CD4-positive, alpha-beta T cell (primary cell): ENCODE measurements at places on chromosomes 13 and 19.

DNA sequence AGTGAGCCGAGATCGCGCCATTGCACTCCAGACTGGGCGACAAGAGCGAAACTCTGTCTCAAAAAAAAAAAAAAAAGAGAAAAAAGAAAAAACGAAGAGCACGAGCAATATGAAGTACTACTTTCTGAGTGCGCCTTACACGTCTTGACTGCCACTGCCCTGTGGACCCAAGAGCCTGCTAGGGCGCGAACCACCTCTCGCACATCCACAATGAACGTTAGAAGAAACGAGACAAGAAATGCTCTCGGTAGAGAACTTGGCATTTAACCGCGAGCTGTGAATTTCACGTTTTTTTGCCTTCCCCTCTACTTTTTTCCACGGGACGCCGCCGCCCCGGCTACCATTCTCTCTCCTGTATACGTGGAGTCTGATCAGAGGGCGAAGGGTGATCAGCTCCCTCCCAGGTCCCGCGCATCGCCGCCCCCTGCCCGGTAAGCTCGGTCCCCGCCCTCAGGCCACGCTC lies 454 bp downstream of the TIMM44 start:
- DNase-seq = no peak

- DNase-seq = no peak
Measured at GRCh38 chr13:71380191-71380590, 486.8 kb downstream of the DACH1 start.

GRCh38 chr13:46496086-46496485 lies 56.9 kb upstream of the LRCH1 start:
- no peak for DNase-seq

DNA sequence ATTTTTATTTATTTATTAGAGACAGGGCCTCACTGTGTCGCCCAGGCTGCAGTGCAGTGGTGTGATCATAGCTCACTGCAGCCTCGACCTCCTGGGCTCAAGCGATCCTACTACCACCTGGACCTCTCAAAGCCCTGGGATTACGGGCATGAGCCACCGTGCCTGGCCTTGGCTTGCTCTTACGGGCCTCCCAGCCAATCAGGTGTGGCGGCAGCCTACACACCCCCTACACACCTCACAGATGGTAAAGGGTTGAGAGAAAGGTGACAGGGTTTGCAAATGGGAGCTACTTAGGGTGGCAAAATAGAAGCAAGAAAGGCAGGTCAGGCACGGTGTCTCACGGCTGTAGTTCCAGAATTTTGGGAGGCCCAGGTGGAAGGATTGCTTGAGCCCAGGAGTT lies 1.0 kb upstream of the ZBTB32 start:
- no peak for DNase-seq

DNA sequence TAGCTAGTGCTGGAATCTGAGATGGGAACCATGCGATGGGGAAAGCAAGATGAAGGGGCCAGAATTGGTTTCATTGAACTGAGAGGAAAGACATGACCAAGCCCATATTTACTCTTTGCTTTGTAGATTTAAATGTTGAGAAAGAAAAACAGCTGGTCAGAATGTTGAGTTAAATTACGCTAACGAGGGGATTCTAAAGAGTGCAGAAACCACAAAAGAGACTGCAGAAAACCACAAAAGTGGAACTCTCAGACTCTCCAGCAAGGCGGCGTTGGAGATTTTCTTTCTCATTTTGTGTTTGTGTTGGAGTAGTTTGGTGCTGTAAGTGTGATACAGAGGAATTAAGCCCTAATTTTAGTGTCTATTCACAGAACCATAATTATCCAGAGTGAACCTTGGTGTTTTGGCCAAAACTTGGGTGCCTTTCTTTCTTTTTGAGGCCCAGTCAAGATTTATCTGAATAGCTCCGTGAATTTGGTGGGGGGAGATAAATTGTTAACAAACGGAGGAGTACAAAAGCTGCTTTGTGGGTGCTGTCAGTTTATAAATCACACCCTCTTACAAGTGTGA lies 26.3 kb downstream of the SAE1 start:
- DNase-seq = peak; percentile 81

GRCh38 chr13:34214686-34215085 lies 396.7 kb downstream of the RFC3 start:
- DNase-seq = no peak

DNA sequence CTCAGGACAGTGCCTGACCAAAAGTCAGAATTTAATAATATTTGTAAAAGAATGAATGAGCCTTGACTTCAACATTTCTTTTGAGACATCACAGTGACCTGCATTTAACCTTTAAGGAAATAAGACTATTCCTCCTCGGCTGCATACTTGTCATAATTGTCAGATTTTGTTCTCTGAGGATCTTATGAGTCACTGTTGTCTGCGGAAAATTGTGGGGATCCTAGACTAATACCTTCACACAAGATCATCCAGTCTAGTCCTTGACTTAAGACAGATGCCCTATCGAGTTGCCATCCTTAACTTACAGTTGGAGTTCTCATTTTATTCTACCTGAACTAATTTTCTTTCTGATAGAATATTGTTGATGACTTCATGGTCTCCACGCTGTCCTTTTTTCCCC lies 198.4 kb downstream of the DLEU7 start:
- no peak for DNase-seq

- DNase-seq = no peak
Measured at GRCh38 chr13:73465617-73465971, 406.8 kb downstream of the KLF5 start.

GRCh38 chr13:47837104-47837880 lies 163.8 kb downstream of the SUCLA2 start:
- DNase-seq = no peak

GRCh38 chr13:100596516-100596915 lies 7.9 kb upstream of the GGACT start:
- no peak for DNase-seq

DNA sequence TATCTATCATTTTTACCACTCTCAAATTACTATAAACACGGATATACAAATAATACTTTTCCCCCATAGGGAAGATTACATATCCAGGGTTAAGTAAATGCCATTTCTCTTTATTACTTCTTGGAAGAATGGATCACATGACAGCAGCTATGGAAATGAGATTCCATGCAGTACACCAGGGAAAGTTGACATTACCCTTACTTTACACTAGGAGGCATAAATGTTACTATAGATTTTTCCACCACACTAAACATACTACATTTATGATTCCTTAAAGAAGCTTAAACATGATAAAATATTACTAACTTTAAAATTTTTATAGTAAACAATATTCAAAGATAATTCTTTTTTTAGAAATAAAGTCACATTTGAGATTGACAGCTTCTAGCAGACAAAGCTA lies 611.4 kb downstream of the PCDH9 start:
- no peak for DNase-seq

DNA sequence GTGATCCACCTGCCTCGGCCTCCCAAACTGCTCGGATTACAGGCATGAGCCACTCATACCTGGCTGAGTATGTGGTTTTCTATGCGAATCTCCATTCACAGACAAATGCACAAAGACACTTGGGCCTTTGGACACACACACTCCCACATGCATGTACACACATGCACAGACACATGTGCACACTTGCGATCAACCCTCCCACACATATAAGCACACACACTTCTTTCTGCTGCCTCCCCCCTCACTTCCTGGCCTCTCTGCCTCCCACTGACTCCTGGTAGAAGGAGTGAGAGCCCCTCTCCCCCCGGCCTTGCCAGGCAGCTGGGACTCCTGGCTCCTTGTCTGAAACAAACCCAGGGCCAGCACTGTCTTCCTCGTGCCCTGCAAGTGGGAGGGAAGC lies 29.3 kb upstream of the PLEKHF1 start:
- no peak for DNase-seq

GRCh38 chr19:24098359-24098758 lies 11.4 kb downstream of the ZNF254 start:
- no peak for DNase-seq

- no peak for DNase-seq
Measured at GRCh38 chr19:18915639-18916038, 3.5 kb downstream of the COPE start.

GRCh38 chr13:95387733-95388207 lies 86.5 kb upstream of the ABCC4 start:
- DNase-seq = no peak

DNA sequence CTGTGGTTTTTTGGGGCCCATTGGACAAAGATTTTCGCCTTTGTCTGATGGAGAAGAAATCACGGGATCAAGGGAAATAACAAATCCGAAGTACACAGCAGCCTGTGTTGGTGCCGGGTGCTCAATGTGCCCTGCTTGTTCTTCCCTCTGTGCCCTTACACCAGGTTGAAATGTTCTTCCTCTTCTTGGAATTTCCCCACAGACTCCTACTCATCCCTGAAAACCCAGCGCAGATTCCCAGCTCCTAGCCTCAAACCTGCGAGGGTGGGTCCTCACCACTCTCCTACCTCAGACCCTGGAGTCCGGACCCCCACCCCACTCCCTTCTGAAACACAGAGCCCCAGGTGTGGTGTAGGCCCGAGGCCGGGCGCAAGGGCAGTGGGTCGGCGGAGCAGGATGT lies 4.9 kb upstream of the ACP4 start:
- no peak for DNase-seq

DNA sequence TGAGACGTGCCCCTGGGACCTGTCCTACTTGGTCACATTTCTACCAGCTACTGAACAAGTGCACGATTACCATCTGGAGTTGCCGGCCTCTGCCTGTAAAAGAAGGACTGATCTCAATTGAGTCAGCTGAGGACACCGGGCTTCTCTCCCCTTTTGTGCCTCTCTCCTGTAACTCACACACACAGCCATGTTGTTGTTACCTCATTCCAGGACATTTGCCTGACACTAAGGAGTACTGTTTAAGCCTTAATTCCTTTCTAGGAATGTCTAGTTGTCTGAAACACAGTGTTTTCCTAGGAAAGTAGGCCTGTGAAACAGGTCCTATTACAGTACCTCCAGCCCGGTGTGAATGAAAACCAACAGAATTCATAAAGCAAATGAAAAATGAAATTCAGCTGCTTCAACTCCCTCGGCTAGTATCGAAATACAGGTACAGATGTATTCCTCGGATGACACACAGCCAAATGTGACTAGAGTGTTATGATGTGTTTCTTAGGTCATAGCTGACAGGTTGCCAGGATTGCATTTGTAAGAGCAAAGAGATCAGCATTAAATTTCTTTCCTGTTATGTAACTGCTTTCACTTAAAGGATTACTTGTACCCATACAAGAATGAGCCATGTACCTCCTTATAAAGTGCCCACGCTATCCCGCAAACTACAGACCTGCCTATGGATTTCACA lies 152.0 kb upstream of the IRS2 start:
- no peak for DNase-seq

- DNase-seq = no peak
Measured at GRCh38 chr13:113817860-113818691, 45.8 kb downstream of the GAS6 start.

GRCh38 chr19:49749771-49750170 lies 13.3 kb downstream of the TSKS start:
- no peak for DNase-seq
